ENCODE measurements at places on chromosomes 5 and 9.

DNA sequence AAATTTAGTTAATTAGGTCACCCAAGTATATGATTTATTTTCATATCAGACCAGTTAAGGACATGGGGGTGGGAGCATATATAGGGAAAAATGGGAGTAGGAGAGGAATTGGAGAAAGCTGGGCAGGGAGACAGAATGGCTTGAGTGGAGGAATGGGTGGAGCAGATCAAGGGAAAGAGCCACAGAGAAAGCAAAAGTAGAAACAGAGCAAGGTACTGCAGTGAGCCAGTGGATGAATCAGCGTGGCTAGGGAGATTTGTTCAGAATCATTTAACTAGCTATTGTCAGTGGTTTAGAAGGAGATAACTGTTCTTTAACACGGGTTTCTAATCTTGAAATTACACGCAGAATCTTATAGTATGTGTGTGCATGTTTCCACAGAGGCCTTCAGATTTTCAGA lies 37.4 kb downstream of the SNX24 start:
- DNase-seq, result no peak

DNA sequence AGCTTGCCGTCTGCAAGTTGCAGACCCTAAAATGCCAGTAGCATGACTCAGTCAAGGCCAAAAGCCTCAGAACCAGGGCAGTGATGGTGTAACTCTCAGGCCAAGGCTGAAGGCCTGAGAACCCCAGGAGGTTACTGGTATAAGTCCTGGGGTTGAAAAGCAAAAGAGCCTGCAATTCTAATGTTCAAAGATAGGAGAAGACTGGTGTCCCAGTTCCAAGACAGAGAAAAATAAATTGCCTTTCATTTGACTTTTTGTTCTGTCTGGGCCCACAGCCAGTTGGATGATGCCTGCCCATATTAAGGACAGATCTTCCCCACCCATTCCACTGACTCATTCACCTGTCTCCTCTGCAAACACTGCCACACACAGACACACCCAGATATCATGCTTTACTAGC lies 673.2 kb downstream of the CDH18 start:
- no peak for DNase-seq

GRCh38 chr5:78293851-78294247 lies 649 bp downstream of the AP3B1 start:
- DNase-seq, result no peak

DNA sequence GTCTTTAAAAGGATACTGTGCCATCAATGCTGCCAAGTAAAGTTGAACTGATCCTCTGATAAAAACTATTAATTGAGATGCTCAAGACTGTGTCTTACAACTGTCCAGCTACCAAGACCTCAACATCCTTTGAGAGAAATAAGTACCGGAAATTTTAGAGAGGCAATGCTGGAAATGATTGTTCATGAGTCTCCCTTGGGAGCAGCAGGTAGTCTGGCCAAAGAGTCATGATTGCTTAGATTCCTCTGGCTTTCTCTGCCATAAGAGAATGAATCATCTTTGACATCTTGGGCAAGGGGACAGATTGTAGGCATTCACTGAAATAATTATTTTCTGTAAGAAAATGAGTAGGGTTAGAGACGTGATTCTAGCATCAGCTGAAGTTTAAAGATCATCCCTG lies 466.6 kb upstream of the DAB2 start:
- no peak for DNase-seq

- no peak for DNase-seq
These were observed 31.2 kb upstream of the OTP start for GRCh38 chr5:77669677-77670076.

DNA sequence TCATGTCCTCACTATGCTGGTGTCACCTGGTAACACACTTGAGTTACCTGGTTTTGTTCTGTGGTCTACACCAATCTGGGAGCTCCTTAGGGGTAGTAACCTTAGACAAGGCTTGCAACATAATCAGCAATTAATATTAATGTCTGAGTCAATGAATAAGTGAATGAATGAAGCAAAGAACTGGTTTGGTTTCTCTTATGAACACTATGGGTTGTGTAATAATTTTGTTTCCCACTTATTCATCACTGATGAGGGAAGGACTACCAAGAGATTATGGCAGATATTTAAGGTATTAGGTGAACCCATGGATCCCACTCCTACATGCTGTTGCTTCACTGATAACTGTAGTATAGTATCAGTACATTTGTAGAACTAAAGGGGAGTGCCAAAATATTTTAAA lies 116.0 kb downstream of the SLC12A2 start:
- DNase-seq, result no peak

- DNase-seq, result no peak
These were observed 37.6 kb downstream of the HRH2 start for GRCh38 chr5:175695161-175696126.

- DNase-seq, result peak; percentile 27
These were observed 244.4 kb downstream of the MAST4 start for GRCh38 chr5:66840511-66841013.

DNA sequence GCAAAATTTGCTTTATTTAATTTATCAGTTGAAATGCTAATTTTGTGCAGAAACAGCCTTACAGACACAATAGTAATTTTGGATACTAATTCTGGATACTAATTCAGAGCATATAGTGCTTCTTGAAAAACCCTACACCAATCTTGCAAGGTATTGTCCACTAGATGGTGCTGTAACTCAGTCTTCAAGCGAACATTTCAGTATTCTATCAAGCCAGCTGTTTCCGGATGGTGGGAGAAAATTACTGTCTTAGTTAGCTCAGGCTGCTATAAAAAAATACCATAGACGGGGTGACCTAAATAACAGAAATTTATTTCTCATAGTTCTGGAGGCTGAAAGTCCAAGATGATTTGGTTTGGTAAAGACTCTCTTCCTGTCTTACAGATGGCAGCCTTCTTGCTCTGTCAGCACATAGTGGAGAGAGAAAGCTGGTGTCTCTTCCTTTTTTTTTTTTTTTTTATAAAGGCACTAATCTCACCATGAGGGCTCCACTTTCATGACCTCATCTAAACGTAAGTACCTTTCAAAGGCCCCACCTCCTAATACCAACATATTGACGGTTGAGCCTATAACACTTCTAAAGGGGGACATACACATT lies 1306.5 kb upstream of the CDH9 start:
- DNase-seq, result no peak

DNA sequence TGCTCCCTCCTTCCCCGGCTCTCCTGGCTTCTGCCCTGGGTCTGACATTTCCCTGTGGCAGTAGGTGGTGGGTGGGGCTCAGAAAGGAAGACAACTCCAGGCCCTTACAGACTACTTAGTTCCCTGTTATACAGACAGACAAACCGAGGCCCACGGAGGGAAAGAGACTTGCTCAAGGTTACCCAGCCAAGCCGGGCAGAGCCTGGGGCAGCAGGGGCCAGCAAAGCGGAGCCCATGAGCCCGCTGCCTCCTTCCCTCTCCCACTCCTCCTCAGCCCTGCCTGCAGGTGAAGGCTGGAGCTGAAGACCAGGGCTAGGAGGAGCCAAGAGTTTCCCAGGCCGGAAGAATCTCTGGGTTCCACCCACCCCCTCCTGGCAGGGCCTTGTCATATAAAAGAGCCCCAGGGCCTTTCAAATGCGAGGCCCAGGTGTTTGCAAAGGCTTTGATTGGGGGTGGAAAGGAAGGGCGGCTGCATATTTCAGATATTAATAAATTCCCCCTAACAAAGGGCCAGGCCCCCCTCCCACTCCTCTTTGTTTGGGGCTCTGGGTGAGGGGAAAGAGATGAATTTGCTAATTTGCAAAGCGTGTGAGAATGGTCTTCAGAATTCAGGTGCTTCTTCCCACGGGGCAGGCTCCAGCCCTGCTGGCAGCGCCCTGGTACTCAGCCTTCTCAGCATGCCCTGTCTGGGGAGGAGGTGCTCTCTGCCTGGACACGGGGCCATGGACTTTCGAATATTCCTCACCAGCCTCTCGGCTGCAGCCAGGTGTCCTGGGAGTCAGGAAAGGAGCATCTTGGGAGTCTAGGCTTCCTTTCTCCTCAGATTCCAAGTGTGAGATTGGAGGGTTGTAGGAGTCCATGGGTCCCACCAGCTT lies 21.5 kb downstream of the SLC6A7 start:
- DNase-seq, result no peak

GRCh38 chr9:111161015-111161415 lies 122.7 kb upstream of the LPAR1 start:
- no peak for DNase-seq

- DNase-seq, result peak; percentile 19
These were observed 21.3 kb upstream of the AK3 start for GRCh38 chr9:4762108-4762885.

DNA sequence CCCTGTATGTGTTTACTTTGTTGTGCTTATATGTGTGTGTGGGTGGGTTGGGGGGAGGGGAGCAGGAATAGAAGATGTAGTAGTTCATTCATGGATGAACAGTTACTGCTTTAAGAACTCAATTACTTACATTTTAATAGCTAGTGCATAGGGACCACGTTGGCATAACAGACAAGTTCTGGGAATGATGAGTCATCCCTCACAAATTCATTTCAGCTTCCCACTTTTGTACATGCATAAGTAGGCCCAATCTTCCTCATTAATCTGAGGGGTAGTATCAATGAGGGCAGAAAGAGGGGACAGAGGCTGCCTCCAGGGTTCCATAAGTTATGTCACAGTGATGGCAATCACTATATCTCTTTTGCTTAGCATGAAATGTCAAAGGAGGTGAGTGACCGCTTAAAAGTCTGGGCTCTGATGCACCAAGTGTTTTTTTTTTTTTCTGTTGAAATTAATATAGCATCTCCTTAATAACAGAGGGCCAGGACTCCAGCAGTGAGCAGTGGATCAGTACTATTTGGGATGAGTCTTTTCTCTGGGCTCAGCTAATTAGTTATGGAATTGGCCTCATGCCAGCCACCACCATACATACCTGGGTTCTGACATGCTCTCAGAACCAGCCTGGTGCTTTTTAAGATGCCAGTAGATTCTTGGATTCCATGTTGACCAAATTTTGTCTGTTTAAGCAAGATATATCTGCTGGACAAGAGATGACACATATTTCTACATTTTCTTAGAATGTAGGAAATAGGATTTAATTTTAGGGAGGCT lies 37.1 kb downstream of the PRDM6 start:
- DNase-seq, result no peak

GRCh38 chr5:132455614-132456115 lies 34.9 kb downstream of the IRF1 start:
- DNase-seq, result no peak

DNA sequence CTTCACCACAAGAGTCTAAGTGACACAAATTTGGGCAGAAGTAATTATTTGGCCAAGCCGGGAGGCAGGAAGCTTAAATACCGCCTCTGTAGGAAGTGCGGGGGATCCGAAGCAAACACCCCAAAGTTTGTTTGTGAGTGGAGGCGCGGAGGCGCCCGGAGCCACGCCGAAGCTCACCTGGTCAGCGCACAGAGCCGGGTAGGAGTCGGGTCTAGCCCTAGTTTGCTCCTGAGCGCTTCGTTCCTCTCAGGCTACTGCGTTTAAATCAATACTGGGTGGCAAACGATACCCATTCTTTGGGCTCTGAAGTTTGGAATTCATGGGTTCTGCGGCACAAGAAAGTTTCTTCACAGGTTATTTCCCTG lies 855 bp downstream of the MCC start:
- DNase-seq, result no peak

DNA sequence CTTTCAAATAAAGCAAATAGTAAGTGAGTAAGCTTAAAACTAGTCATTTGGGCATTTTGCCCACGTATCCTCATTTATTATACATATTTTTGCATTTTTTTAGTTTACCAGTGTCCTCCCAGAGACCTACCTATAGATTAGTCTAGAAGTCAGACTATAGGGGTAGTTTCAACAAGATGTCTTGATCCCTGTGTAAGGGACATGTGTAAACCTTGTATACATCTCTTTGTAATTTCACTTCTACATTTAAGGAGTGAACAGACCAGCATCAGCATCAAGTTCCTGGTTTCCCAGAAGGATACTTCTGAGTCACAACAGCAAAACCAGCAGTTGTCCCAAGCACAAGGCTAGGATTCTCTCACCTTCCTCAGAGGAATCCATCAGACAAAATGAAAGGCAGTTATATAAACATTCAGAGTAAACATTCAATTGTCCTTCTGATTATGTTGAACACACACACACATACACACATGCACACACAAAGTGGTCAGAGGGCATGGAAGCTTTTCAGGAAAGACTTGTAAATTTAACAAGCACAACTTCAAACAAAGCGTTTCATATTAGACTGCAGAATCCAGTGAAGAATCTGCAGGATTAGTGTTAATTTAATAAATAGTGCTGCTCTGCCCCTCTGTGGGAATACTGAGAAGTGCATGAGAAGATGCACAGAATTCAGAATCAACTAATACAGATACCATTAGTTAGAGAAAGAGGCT lies 55.4 kb downstream of the HINT1 start:
- no peak for DNase-seq

DNA sequence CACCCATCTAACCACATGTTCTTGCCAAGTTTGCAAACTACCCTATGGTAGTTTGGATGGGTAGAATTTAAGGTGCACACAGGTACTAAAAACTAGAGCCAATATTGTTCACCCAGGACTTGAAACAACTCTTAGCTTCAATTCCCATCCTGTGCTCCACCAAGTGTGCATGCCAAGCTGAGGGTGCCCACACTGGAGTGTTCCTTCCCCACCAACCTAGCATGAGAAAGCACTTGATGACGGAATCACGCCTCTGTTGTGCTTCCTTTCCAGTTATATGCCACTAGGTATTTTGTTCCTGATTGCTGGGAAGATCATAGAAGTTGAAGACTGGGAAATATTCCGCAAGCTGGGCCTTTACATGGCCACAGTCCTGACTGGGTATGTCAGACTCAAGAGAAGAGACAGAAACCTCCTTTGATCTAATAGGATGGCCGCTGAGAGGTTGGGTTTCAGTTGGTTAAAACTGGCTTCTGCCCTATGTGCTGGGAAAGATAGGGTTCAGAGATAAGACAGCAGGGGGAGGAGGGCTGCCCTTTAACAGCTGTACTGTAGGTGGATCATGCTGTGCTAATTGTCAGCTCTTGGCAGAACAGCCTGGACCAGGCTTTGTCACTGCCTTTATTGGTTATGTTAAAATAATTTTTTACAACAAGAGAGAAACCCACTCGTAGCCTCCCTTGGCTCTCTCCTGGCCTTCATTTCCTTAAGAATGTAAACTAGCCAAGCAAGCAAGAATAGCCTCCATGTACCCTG lies 83.5 kb downstream of the SLC1A1 start:
- DNase-seq, result no peak

- DNase-seq, result no peak
These were observed 699.0 kb downstream of the BRINP1 start for GRCh38 chr9:118670011-118670953.

GRCh38 chr5:144352732-144353317 lies 182.2 kb downstream of the KCTD16 start:
- no peak for DNase-seq

GRCh38 chr5:176501333-176501732 lies 35.9 kb downstream of the RNF44 start:
- DNase-seq, result no peak

GRCh38 chr9:113593682-113594281 lies 130.3 kb downstream of the RGS3 start:
- DNase-seq, result no peak

DNA sequence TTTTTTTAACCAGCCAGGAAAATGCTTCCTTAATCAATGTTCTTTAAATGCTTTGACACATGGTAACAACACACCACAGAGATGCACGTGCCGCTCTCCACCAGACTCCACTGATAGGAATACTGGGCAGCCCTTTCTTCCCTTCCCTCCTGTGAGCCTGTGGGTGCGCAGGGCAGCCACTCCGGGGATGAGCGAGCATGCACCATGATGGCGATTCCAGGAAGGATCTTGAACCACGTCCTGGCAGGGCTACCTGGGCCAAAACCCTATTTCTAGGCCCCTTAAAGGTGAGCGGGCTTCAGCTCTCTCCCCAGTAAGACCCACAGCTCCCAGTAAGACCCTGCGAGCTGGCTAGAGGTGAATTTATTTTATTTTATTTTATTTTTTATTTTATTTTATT lies 128.2 kb downstream of the MVB12B start:
- no peak for DNase-seq
